ENCODE measurements at places on chromosomes 3 and 15. TPM values are rescaled to one million over a fixed set of nuclear protein-coding genes. Genes with fewer than 3 reads are reported as not detected.
A peak's percentile ranks its signal among the peaks of the same experiment; 100 is the strongest.

The C2CD4A gene
- total RNA-seq: not detected

The TWF2 gene
- total RNA-seq: 127 TPM

The PRR20G gene
- not detected for total RNA-seq

The GHSR gene
- not detected for total RNA-seq

The IL17RB gene
- total RNA-seq: not detected

The SNAP23 gene
- 37.9 TPM for total RNA-seq

DNA sequence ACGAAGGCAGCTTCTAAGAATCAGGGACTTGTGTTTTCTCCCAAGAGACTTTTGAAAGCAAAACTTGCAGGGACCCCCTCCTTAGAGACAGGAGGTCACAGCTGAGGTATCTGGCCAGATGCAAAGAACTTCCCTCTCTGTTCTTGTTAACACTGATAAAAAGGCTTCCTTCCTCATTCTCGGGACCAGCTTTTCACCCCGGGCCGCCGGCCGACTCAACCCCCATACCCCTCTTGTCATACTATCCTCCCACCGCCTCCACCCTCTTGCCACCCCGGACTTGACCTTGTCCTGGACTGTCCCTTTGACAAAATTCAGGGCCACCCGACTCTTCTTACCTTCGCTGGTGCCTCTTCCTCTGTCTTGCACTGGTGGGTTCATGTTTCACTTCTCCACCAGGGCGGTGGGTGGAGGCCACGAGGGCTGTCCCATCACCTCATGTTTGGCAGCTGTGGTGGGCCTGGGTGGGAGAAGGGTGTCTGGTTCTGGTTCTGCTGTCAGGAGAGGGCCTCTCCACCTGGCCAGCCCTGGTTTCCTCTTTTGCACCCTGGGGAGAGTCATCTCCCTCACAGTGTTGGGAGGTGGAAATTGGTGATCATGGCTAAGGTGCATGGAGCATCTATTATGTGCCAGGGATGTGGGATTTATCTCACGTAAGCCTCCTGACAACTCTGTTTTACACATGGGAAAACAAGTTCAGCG is 32.5 kb downstream of the BHLHE40 start:
- no peaks in the 10 kb centered on the region for H3K27me3 ChIP-seq
- peak overlapping the region; percentile 9 for H3K27ac ChIP-seq

DNA sequence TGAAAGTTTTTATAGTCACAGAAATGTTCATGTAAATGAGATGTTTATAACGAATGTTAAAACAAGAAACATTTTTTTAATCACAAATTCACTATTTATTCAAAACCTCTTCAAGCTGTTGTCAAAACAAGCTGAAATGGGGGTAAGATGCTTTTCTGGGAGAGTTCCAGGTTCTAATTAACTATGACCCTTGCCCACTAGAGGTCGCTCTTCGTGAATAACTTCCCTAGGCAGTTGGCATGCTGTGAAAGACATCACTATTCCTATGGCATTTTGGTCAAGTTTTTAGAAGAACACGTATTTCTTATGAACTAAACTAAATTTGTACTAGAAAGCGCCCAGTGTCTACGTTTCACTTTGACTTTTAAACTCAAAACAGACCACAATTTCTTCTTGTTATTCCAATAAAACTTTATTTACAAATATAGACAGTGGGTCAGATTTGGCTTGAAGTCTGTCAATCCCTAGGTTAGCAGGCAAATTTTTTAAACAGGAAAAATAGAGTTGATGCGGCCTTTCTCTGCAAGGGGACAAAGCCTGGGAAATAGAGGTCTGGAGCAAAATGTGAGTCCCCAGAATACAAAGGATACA is 62.8 kb upstream of the CMTM8 start:
- H3K27ac ChIP-seq: no peak overlapping the region
- no peaks in the 10 kb centered on the region for H3K36me3 ChIP-seq
- H3K4me1 ChIP-seq: peaks cover 12% of the 10 kb centered on the region
- H3K27me3 ChIP-seq: no peaks in the 10 kb centered on the region

DNA sequence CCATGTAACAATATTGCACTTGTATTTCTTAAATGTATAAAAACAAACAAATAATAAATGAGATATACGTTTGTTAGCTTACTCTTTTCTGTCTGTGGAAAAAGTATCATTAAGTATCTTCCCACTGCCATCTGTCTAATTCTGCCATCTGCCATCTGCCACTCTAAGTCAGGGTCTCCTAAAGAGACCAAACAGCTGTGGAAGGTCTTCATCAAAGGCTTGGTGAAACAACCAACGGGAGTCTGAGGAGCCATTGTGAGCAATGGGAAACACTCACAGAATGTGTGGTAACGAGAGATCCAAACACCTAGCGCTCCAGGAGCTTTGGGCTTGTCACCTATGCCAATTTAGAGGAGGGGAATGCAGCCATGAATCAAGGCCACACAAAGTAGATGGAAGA is 28.7 kb upstream of the PFN2 start:
- no peaks in the 10 kb centered on the region for H3K27me3 ChIP-seq
- no peak overlapping the region for H3K4me3 ChIP-seq
- DNase-seq: no peak
- no peaks in the 10 kb centered on the region for H3K36me3 ChIP-seq
- no peak overlapping the region for H3K27ac ChIP-seq

- no peak for DNase-seq
- no peak overlapping the region for H3K27ac ChIP-seq
- H3K4me3 ChIP-seq: no peak overlapping the region
- H3K36me3 ChIP-seq: peaks cover 9% of the 10 kb centered on the region
- no peaks in the 10 kb centered on the region for H3K27me3 ChIP-seq
- peaks cover 25% of the 10 kb centered on the region for H3K4me1 ChIP-seq
Observed at GRCh38 chr3:119594066-119594465, 3.6 kb upstream of the PLA1A start.

- H3K4me3 ChIP-seq: no peak overlapping the region
- no peak overlapping the region for H3K27ac ChIP-seq
- H3K36me3 ChIP-seq: no peaks in the 10 kb centered on the region
- no peak for DNase-seq
Observed at GRCh38 chr3:11944052-11944673, 60.0 kb upstream of the SYN2 start.

- H3K27ac ChIP-seq: no peak overlapping the region
- no peak overlapping the region for H3K4me3 ChIP-seq
- H3K4me1 ChIP-seq: no peaks in the 10 kb centered on the region
- no peaks in the 10 kb centered on the region for H3K36me3 ChIP-seq
- H3K27me3 ChIP-seq: no peaks in the 10 kb centered on the region
Observed at GRCh38 chr15:80272987-80273386, 21.0 kb upstream of the CTXND1 start.

DNA sequence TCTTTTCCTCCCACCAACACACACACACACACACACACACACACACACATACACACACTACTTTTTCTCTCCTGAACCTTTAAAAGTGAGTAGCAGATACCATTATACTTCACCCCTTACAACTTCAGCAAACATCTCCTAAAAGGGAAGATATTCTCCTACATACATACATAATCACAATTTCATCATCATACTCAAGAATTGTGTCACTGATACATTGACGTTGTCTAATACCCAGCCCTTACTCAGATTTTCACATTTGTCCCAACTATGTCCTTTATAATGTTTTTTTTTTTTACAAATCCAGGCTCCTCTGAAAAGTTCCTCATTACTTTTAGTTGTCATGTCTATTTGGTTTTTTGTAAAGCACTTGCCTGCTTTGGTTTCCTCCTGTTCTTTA is 18.5 kb downstream of the ABHD6 start:
- H3K4me1 ChIP-seq: no peaks in the 10 kb centered on the region
- no peaks in the 10 kb centered on the region for H3K27me3 ChIP-seq
- peaks cover 41% of the 10 kb centered on the region for H3K36me3 ChIP-seq
- DNase-seq: no peak
- H3K4me3 ChIP-seq: no peak overlapping the region
- no peak overlapping the region for H3K27ac ChIP-seq

DNA sequence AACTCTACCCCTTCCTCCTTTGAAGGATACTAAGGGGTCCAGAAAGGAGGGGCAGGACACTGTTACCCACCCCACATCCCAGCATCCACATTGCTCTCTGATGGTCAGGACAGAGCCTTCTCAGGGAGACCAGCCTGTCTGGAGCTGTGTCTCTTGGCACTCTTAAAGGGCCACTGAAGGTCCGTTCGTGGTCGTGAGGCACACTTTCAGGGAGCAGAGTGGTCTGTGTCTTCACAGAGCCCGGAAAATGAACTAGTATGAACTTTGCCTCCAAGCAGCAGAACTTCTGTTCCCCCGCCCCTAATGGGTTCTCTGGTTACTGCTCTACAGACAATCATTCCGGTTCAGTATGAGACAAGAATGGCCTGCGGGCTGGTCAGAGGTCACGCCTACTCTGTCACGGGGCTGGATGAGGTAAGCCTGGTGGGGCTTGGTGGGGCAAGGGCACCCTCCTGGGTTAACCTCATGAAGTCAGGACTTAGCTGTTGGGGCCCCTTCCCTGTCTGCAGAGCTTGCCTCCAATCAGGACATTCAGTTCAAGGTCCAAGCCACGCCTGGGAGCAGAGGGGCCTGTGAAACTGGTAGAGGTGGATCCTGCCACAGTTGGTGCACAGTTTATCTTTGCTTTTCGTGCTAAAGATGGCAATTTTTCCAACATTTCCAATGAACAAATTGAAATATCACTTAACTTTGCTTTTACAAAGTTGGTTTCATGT is 33.2 kb downstream of the CAPN3 start:
- no peaks in the 10 kb centered on the region for H3K27me3 ChIP-seq
- DNase-seq: no peak
- no peaks in the 10 kb centered on the region for H3K36me3 ChIP-seq
- H3K4me1 ChIP-seq: no peaks in the 10 kb centered on the region
- no peak overlapping the region for H3K27ac ChIP-seq

- peaks cover 9% of the 10 kb centered on the region for H3K4me1 ChIP-seq
- DNase-seq: no peak
- no peak overlapping the region for H3K4me3 ChIP-seq
- no peaks in the 10 kb centered on the region for H3K36me3 ChIP-seq
Observed at GRCh38 chr3:30193625-30194044, 412.8 kb upstream of the TGFBR2 start.

- no peak for DNase-seq
- peaks cover 43% of the 10 kb centered on the region for H3K4me1 ChIP-seq
- H3K4me3 ChIP-seq: peak overlapping the region; percentile 47
- H3K27me3 ChIP-seq: no peaks in the 10 kb centered on the region
- H3K36me3 ChIP-seq: no peaks in the 10 kb centered on the region
Observed at GRCh38 chr15:75177360-75178071, 24.2 kb upstream of the C15orf39 start.

GRCh38 chr3:176439729-176440128 is 757.6 kb downstream of the TBL1XR1 start:
- no peaks in the 10 kb centered on the region for H3K36me3 ChIP-seq
- H3K27me3 ChIP-seq: no peaks in the 10 kb centered on the region
- H3K4me1 ChIP-seq: no peaks in the 10 kb centered on the region
- no peak for DNase-seq
- no peak overlapping the region for H3K27ac ChIP-seq

DNA sequence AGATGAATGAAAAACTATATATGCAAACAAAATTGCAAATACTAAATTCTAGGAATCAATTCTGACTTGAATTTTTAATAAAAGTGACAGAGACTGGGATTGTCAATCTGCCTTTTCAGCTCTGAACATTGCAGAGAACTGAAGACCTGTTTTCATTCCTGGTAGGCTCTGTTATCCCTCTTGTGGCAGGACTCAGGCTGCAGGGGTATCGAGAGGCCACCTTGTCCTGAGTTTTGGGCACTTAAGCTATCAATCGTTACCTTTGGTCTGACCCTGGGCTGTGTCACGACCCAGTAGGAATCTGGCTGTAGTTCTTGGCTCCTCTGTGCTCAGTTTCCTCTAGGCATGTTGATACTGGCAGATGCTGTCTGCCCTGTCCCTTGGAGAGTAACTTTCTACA is 238.0 kb downstream of the CACNA2D3 start:
- no peaks in the 10 kb centered on the region for H3K36me3 ChIP-seq
- peak overlapping the region; percentile 19 for H3K27ac ChIP-seq
- H3K4me1 ChIP-seq: no peaks in the 10 kb centered on the region
- no peak for DNase-seq

DNA sequence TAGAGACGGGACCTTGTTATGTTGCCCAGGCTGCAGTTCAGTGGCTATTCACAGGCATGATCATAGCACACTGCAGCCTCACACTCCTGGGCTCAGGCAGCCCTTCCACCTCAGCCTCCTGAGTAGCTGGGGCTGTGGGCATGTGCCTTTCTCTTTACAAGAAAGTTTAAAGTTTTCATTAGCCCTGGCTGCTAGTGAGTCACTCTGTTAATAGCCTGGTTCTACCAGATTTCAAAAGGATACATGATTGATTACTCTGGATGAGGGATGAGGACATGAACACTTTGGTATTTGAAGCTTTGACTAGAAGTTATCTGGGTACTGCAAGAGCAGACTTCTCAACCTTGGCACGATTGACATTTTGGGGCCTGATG is 95.1 kb downstream of the DHX36 start:
- H3K4me1 ChIP-seq: no peaks in the 10 kb centered on the region
- no peak for DNase-seq
- H3K27ac ChIP-seq: no peak overlapping the region
- no peak overlapping the region for H3K4me3 ChIP-seq
- H3K27me3 ChIP-seq: no peaks in the 10 kb centered on the region

DNA sequence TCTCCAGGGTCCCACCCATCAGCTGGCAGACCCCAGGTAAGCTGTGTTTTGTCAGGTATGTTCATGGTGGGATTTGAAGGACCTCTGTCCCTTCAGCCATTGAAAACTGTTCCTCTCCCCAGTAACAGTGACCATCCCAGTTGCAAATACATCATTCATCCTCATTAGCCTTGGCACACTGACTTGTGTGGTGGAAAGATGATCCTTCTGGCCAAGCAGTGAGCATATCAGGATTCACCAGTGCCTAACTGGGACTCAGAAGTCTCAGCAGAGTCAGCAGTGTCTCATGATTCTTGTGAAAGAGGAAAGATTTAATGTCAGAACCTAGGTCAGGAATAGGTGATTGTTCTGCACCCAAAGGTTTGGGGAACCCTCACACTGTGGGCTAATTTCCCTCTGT is 90.2 kb downstream of the DNAJB8 start:
- H3K4me1 ChIP-seq: peaks cover 18% of the 10 kb centered on the region
- no peak overlapping the region for H3K4me3 ChIP-seq
- no peak overlapping the region for H3K27ac ChIP-seq
- no peaks in the 10 kb centered on the region for H3K27me3 ChIP-seq
- H3K36me3 ChIP-seq: no peaks in the 10 kb centered on the region
- DNase-seq: no peak

GRCh38 chr15:33086500-33087121 is 107.9 kb downstream of the FMN1 start:
- no peaks in the 10 kb centered on the region for H3K4me1 ChIP-seq
- H3K36me3 ChIP-seq: no peaks in the 10 kb centered on the region
- no peak overlapping the region for H3K27ac ChIP-seq
- H3K4me3 ChIP-seq: no peak overlapping the region

- peaks cover 5% of the 10 kb centered on the region for H3K36me3 ChIP-seq
- no peak overlapping the region for H3K27ac ChIP-seq
- no peak for DNase-seq
- H3K27me3 ChIP-seq: no peaks in the 10 kb centered on the region
- H3K4me1 ChIP-seq: no peaks in the 10 kb centered on the region
Observed at GRCh38 chr3:128334766-128335165, 131.9 kb downstream of the DNAJB8 start.

DNA sequence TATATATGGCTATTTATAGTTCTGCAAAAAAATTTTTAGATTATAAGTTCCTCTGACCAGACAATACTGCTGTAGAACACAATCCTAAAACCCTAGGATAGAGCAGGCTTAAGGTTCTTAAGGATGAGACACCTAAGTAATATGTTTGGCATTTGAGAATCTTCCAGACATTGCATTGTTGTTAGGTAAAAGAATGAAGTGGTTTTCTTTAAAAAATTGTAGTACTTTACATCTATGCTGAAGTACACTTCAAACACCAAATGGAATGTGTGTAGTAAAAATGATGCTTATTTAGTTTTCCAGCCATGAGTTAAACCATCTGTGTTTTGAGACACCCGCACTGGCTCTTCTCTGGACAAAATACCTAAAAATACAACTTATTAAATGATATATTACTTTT is 857.7 kb downstream of the OTOL1 start:
- H3K27ac ChIP-seq: no peak overlapping the region
- no peak for DNase-seq
- H3K4me1 ChIP-seq: no peaks in the 10 kb centered on the region
- H3K27me3 ChIP-seq: no peaks in the 10 kb centered on the region
